ENCODE measurements at places on chromosomes 5 and 9. TPM values are rescaled to one million over a fixed set of nuclear protein-coding genes. Genes with fewer than 3 reads are reported as not detected.
A peak's percentile ranks its signal among the peaks of the same experiment; 100 is the strongest.

GRCh38 chr9:121485623-121486022 lies 14.0 kb downstream of the GGTA1 start:
- H3K4me3 ChIP-seq, result no peak overlapping the region
- no peak overlapping the region for H3K27ac ChIP-seq
- H3K36me3 ChIP-seq, result no peaks in the 10 kb centered on the region
- H3K27me3 ChIP-seq, result peaks cover 7% of the 10 kb centered on the region

FOXE1 gene
- not detected for total RNA-seq

- H3K27me3 ChIP-seq, result no peaks in the 10 kb centered on the region
- no peaks in the 10 kb centered on the region for H3K36me3 ChIP-seq
- DNase-seq, result no peak
- H3K4me1 ChIP-seq, result no peaks in the 10 kb centered on the region
These were observed 153.5 kb upstream of the SH3GL2 start for GRCh38 chr9:17425384-17425783.

PDE8B gene
- total RNA-seq, result not detected

GTF3C5 gene
- total RNA-seq, result 89.0 TPM

PCDHGB1 gene
- not detected for total RNA-seq

- no peak overlapping the region for H3K27ac ChIP-seq
- H3K4me3 ChIP-seq, result no peak overlapping the region
- H3K27me3 ChIP-seq, result peaks cover 51% of the 10 kb centered on the region
- DNase-seq, result no peak
- H3K4me1 ChIP-seq, result peaks cover 2% of the 10 kb centered on the region
These were observed 31.9 kb upstream of the FANCC start for GRCh38 chr9:95349091-95350038.

NIM1K gene
- total RNA-seq, result 0.50 TPM

GRCh38 chr9:125986966-125987365 lies 239.8 kb downstream of the PBX3 start:
- H3K4me1 ChIP-seq, result no peaks in the 10 kb centered on the region
- H3K36me3 ChIP-seq, result no peaks in the 10 kb centered on the region
- H3K4me3 ChIP-seq, result no peak overlapping the region
- no peak overlapping the region for H3K27ac ChIP-seq
- no peaks in the 10 kb centered on the region for H3K27me3 ChIP-seq

DNA sequence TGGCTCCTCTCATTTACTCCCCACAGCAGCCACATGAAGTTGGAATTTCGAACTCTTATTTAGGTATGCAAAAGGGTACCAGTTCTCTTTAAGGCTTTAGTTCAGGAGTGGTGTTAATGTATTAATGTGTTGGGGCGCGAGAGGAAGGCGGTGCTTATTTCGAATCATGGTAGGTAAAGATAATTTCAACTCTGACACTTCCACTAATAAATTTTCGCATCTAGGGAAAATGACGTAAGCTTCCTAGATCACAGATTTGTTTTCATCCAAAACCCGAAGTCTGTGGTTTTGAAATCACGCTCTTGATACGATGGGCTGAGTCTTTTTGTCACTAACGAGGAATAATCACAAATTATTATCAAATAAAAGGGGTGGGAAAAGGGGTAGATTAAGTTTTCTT lies 681 bp downstream of the PPWD1 start:
- H3K27ac ChIP-seq, result peak overlapping the region; percentile 99
- DNase-seq, result no peak
- peaks cover 33% of the 10 kb centered on the region for H3K36me3 ChIP-seq
- H3K27me3 ChIP-seq, result no peaks in the 10 kb centered on the region

DNA sequence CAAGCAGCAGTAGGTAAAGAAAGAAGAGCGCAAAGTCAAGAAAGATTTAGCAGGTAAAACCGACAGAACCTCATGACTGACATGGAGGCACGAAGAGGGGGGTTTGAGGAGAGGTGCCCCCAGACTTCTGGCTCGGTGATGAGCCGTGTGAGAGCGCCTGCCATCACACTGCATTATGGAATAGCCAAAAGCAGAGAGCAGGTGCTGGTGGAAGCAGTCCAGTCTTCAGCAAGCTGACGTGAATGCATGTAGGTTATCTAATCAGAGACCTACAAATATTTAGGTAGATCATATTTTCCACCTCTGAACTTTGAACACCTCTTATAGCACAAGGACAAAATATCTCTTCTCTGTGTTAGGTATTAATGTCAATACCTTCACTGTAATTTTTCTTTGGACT lies 68.4 kb downstream of the RNF130 start:
- peaks cover 27% of the 10 kb centered on the region for H3K4me1 ChIP-seq
- H3K27me3 ChIP-seq, result peaks cover 2% of the 10 kb centered on the region
- DNase-seq, result no peak
- peaks cover 3% of the 10 kb centered on the region for H3K36me3 ChIP-seq
- H3K27ac ChIP-seq, result no peak overlapping the region

PTGR1 gene
- 1.0 TPM for total RNA-seq

- H3K36me3 ChIP-seq, result no peaks in the 10 kb centered on the region
- H3K4me3 ChIP-seq, result no peak overlapping the region
- H3K27me3 ChIP-seq, result peaks cover 22% of the 10 kb centered on the region
- H3K4me1 ChIP-seq, result peaks cover 2% of the 10 kb centered on the region
- no peak for DNase-seq
These were observed 5.5 kb upstream of the ENTREP1 start for GRCh38 chr9:69319324-69320025.

DNA sequence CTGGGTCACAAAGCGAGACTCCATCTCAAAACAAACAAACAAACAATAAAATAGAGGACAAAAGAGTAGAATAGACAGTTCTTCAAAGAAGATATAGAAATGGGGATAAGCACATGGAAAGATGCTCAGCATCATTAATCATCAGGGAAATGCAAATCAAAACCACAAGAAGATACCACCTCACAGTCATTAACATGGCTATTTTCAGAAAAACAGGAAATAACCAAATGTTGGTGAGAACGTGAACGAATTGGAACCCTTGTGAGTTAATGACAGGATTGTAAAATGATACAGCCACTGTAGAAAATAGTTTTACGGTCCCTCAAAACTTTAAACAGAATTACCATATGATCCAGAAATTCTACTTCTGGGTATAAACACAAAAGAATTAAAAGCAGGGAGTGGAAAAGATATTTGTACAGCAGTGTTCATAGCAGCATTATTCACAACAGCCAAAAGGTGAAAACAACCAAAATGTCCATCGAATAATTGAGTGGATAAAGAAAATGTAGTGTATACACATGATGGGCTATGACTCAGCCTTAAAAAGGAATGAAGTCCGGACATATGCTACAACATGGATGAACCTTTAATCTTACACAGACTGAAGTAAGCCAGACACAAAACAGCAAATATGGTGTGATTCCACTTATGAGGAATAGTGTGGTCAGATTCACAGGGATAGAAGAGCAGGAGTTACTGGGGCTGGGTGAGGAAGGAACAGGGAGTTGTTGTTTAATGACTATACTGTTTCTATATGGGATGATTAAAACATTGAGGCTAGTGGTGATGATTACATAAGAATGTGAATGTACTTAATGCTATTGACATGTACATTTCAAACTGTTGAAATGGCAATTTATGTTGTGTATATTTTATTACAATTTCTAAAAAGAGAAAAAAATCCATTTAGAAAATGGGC lies 19.7 kb downstream of the OR2V2 start:
- H3K36me3 ChIP-seq, result no peaks in the 10 kb centered on the region
- H3K27ac ChIP-seq, result no peak overlapping the region
- no peak for DNase-seq
- H3K27me3 ChIP-seq, result peaks cover 73% of the 10 kb centered on the region
- peaks cover 73% of the 10 kb centered on the region for H3K4me1 ChIP-seq

DNA sequence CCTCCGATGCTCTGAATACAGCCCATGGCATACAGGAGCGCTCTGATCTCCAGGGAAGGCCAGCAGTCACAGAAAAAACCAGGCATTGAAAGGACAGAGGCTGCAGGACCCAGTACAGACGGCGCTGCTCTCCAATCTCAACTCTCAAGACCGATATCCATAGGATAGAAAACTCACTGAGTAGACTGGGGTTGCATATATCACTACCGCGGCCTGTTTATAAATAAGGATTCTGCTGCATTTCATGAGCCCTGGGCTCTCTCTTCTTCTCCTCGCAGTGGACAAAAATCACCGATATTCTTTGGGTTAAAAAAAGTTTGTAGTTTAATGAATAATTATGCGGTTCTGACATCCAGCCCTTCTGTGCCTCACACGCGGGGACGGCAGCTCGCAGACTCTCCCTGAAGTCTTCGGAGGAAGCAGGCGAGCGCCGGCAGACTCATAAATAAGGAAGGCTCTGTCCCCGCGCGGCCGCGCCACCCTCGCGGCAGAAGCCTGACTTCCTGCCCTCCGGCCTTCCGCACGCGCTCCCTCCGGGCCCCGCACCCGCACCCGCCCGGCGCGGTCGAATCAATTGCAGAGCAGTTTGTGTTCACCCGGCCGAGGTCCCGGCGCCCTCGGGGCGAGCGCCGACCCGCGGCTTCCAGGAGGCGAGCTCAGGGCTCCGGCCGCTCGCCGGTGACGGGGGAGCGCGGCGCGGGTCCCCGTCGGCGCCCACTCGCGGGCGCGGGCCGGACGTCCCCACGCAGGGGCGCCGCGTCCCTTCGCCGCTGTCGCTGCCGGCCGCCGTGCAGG lies at the start of gene FAM78A:
Gene FAM78A, minus strand, starts transcription at position 417 of the 795 bp plus-strand sequence. Its CDS starts 331 bp downstream, at position 86.
- peaks cover 30% of the 10 kb centered on the region for H3K4me1 ChIP-seq
- peak within 1 kb of the TSS; percentile 99 for H3K4me3 ChIP-seq
- peaks cover 45% of the 10 kb centered on the region for H3K36me3 ChIP-seq

GRCh38 chr5:127084656-127085055 lies 11.4 kb upstream of the C5orf63 start:
- peaks cover 3% of the 10 kb centered on the region for H3K4me1 ChIP-seq
- no peak overlapping the region for H3K4me3 ChIP-seq
- DNase-seq, result no peak
- no peak overlapping the region for H3K27ac ChIP-seq
- peaks cover 11% of the 10 kb centered on the region for H3K27me3 ChIP-seq

FIBCD1 gene
- total RNA-seq, result not detected

DNA sequence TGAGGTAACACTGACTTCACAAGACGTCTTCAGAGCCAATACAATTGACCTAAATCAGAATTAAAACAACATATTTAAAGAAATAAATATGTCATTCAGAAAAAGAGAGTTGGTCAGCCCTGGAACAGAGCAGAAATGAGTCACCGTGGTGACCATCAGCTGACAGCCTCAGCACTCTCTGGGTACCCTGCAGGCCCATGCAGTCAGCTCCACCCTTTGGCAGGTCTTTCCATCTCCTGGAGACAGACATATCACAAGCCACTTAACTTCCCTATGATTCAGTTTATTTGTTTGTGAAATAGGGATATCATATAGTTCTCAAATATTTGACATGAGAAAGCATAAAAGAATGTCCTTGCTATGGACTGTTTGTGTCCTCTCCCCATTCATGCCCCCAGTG lies 151.6 kb upstream of the MEF2C start:
- no peaks in the 10 kb centered on the region for H3K4me1 ChIP-seq
- H3K27ac ChIP-seq, result no peak overlapping the region
- H3K4me3 ChIP-seq, result no peak overlapping the region
- no peaks in the 10 kb centered on the region for H3K27me3 ChIP-seq
- DNase-seq, result no peak

DNA sequence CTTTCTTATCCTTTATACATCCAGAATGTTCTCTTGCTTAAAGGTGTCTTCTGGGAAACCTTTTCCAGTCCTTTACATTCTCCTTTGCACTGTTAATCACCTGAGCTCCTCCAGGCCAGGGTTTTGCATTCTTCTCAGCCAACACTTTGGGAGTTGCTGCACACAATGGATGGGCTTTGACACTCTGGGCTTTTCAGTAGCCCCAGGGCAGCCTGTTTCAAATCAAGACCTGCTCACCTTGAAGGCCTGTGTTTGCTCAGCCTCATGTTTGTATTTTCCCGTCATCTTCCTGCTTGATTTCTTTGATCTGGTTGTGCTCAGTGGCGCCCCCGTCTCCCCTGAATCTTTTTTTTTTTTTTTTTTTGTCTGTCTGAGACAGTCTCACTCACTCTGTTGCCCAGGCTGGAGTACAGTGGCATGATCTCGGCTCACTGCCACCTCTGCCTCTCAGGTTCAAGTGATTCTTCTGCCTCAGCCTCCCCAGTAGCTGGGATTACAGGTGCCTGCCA lies 41.0 kb downstream of the DMRT1 start:
- no peak for DNase-seq
- no peak overlapping the region for H3K27ac ChIP-seq
- H3K36me3 ChIP-seq, result no peaks in the 10 kb centered on the region
- peaks cover 48% of the 10 kb centered on the region for H3K27me3 ChIP-seq

GRCh38 chr9:137266162-137266527 lies 11.0 kb downstream of the NELFB start:
- H3K36me3 ChIP-seq, result peaks cover 22% of the 10 kb centered on the region
- peaks cover 18% of the 10 kb centered on the region for H3K4me1 ChIP-seq
- H3K4me3 ChIP-seq, result no peak overlapping the region
- no peak overlapping the region for H3K27ac ChIP-seq
- no peak for DNase-seq

DNA sequence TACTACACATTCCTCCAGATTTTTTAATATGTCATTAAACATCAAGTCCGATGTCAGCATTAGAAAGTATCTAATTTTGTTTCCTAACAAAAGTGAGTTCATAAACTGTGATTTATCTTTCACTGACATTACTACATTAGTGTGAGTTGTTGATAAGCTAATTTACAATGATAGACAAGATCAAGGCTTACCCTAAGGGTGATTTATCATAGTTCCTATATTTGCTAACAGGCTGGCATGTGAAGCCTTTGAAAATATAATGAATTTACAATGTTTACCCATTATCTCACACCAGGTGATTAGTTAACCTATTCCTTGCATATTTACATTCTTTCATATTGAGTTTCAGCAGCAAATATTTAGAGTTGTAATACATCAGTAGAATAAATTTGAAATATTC lies 1096.9 kb upstream of the NUDT12 start:
- H3K4me3 ChIP-seq, result no peak overlapping the region
- no peak overlapping the region for H3K27ac ChIP-seq
- DNase-seq, result no peak
- no peaks in the 10 kb centered on the region for H3K36me3 ChIP-seq

SLC6A19 gene
- not detected for total RNA-seq

DNA sequence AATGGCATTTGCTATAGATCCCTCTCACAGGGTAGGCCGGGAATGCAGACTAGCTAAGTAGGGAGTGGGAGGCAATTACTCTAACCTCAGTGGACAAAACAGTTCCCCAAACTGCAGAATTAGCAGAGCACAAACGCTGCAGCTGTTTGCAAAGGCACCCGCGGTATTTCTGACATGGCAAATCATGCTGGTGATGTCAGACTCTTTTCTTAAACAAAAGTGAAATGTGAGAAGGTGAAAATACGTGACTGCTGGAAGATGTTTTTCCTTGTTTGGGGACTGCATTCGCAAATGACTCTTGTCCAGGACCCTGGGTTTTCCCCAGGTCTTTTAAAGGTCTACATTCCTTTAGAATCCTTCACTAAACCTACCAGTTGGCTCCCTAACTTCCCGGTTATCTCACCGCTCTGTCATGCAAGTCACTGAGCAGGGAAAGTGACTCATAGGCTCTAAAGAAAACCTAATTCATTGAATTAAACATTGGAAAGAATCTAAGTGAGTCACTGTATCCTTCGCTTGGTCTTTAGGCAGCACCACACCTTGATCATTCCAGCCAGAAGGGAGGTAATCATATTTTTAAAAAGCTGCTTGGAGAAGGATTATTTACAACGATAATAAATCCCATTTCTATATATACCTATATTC lies 91.5 kb upstream of the DNAH5 start:
- no peak overlapping the region for H3K27ac ChIP-seq
- peaks cover 11% of the 10 kb centered on the region for H3K27me3 ChIP-seq
- no peaks in the 10 kb centered on the region for H3K36me3 ChIP-seq
- DNase-seq, result no peak
- no peak overlapping the region for H3K4me3 ChIP-seq
- H3K4me1 ChIP-seq, result no peaks in the 10 kb centered on the region

Data from activated CD8-positive, alpha-beta memory T cell treated with anti-CD3 and anti-CD28 coated beads, Interleukin-2, amount 10 ng/mL, durations not matched to agents 7 days and 5 days (primary cell).